ENCODE measurements at places on chromosomes 5 and 9. TPM values are rescaled to one million over a fixed set of nuclear protein-coding genes. Genes with fewer than 3 reads are reported as not detected.

GRCh38 chr5:169703813-169704212 lies 66.7 kb downstream of the DOCK2 start:
- no peaks in the 10 kb centered on the region for H3K27me3 ChIP-seq
- peak overlapping the region; percentile 50 for H3K27ac ChIP-seq
- no peak overlapping the region for H3K4me3 ChIP-seq
- H3K4me1 ChIP-seq: peaks cover 45% of the 10 kb centered on the region
- DNase-seq: no peak

DNA sequence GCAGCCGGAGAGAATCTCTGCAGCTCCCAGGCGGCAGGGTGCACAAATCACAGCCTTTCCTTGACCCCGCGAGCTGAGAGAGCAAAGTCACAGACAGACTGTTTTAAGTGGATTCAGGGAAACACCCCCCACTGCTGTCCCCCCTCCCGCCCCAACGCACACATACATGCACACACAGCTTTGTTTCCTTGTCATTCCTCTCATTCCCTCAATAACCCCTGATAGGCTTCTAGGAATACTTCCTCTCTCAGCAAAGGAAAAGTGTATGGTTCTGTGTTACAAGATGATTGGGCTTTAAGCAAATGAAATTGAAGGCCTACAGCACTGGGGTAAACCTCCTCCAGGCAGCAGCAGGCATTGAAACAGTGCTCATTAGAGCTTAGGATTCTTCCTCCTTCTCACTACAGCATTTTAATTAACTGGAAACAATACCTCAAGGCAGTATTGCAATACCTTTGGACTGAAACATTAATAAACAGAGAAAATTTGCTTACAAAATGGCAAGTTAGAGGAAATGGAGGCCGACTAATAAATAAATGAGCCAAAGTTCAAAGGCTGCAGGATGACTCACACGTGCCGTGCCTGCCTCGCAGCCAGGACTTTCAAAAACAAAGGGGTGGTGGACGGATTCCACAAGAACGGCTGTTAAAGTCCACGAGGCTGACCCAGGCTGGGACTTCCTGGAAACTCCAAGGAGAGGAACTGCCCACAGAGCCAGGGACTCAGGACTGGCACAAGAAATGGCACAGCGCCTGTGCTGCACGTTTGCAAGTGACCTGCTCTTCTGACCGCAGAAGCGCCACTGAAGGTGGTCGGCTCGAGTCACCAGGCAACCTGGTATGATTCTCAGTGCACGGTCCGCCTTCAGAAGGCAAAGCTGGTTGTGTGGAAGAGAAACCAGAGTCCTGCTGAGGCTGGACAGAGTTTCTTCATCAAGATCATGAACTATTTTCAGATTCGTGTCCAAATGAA lies 236.2 kb downstream of the SYK start:
- peaks cover 22% of the 10 kb centered on the region for H3K27me3 ChIP-seq
- peaks cover 48% of the 10 kb centered on the region for H3K4me1 ChIP-seq
- H3K36me3 ChIP-seq: no peaks in the 10 kb centered on the region
- DNase-seq: peak; percentile 39
- peak overlapping the region; percentile 7 for H3K4me3 ChIP-seq

- no peaks in the 10 kb centered on the region for H3K4me1 ChIP-seq
- no peak overlapping the region for H3K27ac ChIP-seq
- DNase-seq: no peak
- H3K4me3 ChIP-seq: no peak overlapping the region
- peaks cover 19% of the 10 kb centered on the region for H3K36me3 ChIP-seq
Measured at GRCh38 chr9:32954642-32955041, 46.8 kb downstream of the APTX start.

Gene TOR1B
- 20.6 TPM for total RNA-seq

- H3K4me1 ChIP-seq: peaks cover 94% of the 10 kb centered on the region
- no peak for DNase-seq
- H3K36me3 ChIP-seq: no peaks in the 10 kb centered on the region
- peak overlapping the region; percentile 3 for H3K27ac ChIP-seq
- no peak overlapping the region for H3K4me3 ChIP-seq
Measured at GRCh38 chr9:89528540-89528939, 30.6 kb upstream of the SEMA4D start.

GRCh38 chr5:126446498-126447224 lies 23.5 kb downstream of the GRAMD2B start:
- H3K4me1 ChIP-seq: peaks cover 79% of the 10 kb centered on the region
- H3K4me3 ChIP-seq: no peak overlapping the region
- H3K36me3 ChIP-seq: peaks cover 7% of the 10 kb centered on the region
- H3K27ac ChIP-seq: peak overlapping the region; percentile 88
- H3K27me3 ChIP-seq: no peaks in the 10 kb centered on the region

Gene PCSK1
- not detected for total RNA-seq

- H3K4me3 ChIP-seq: no peak overlapping the region
- no peaks in the 10 kb centered on the region for H3K4me1 ChIP-seq
- H3K36me3 ChIP-seq: no peaks in the 10 kb centered on the region
- H3K27me3 ChIP-seq: peaks cover 9% of the 10 kb centered on the region
Measured at GRCh38 chr9:38350529-38350928, 42.0 kb upstream of the ALDH1B1 start.

- DNase-seq: no peak
- H3K27ac ChIP-seq: no peak overlapping the region
- peaks cover 3% of the 10 kb centered on the region for H3K4me1 ChIP-seq
- no peak overlapping the region for H3K4me3 ChIP-seq
- H3K27me3 ChIP-seq: peaks cover 10% of the 10 kb centered on the region
- H3K36me3 ChIP-seq: no peaks in the 10 kb centered on the region
Measured at GRCh38 chr5:65061974-65062353, 293.2 kb downstream of the CWC27 start.
